Karpas-422 (cell line): ENCODE measurements at places on chromosomes 7 and 10.

GRCh38 chr7:157514746-157515145 lies 177.9 kb downstream of the DNAJB6 start:
- no peak for DNase-seq
- H3K4me1 ChIP-seq, result no peaks in the 10 kb centered on the region; the same call in 1 of the 2 replicates
- no peaks in the 10 kb centered on the region for H3K36me3 ChIP-seq

GRCh38 chr7:23477157-23477499 lies 6.8 kb upstream of the IGF2BP3 start:
- DNase-seq, result no peak
- H3K27ac ChIP-seq, result no peak overlapping the region
- peaks cover 50% of the 10 kb centered on the region for H3K4me1 ChIP-seq
- no peaks in the 10 kb centered on the region for H3K36me3 ChIP-seq

- H3K36me3 ChIP-seq, result no peaks in the 10 kb centered on the region
- H3K4me3 ChIP-seq, result no peak overlapping the region
- H3K4me1 ChIP-seq, result no peaks in the 10 kb centered on the region
- no peak for DNase-seq
These were observed 5.8 kb downstream of the C7orf57 start for GRCh38 chr7:48040944-48041652.

- H3K27me3 ChIP-seq, result no peaks in the 10 kb centered on the region
- H3K36me3 ChIP-seq, result no peaks in the 10 kb centered on the region
- peak; percentile 92 for DNase-seq
- H3K4me1 ChIP-seq, result no peaks in the 10 kb centered on the region
- H3K4me3 ChIP-seq, result no peak within 1 kb of the TSS
These were observed at the start of gene SRRM3 for GRCh38 chr7:76201732-76202665. Gene SRRM3, plus strand, starts transcription at chr7:76201896. Its CDS starts 33,171 bp downstream, at chr7:76235067.
